ENCODE measurements at places on chromosomes 7 and 10.
A peak's percentile ranks its signal among the peaks of the same experiment; 100 is the strongest.

DNA sequence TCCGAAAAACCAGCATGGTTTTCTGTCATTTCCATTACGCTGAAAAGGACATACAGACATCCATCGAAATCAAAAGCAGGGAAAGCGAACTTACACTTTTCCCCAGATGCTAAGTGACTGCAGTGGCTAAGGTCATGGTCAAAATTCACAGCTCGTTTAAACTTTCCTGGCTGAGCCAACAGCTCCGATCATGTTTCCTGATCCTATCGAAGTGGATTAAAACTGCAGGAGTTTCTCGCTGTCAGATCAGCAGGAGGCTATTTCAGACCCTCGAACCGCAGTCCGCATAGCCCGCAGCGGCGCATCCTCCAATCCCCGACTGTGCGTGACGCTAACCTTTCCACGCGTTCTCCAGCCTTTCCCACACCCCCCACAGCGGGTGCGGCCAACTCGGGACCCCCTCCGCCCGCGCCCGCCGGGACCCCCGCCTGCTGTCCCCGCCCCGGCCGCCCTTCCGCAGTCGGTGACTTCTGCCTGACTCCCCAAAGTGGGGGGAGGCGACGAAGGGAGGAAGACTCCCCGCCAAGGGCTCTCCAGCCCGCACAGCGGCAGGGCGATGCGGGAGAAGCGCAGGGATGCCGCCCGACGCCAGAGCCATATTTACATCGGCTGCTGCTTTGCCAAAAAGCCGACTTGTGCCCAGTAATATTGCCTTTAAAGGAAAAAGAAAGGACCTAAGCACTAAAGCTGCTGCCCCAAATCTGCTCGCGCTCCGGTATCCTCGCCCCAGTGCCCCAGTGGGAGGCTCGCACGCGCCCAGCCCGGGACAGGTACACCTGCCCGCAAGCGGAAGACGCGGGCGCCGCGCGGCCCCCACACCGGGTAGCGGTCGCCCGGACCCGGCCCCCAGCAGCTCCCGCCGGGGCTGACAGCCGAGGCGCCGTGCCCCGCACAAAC is 1.2 kb downstream of the PIP4K2A start:
- peak; percentile 66 for DNase-seq

DNA sequence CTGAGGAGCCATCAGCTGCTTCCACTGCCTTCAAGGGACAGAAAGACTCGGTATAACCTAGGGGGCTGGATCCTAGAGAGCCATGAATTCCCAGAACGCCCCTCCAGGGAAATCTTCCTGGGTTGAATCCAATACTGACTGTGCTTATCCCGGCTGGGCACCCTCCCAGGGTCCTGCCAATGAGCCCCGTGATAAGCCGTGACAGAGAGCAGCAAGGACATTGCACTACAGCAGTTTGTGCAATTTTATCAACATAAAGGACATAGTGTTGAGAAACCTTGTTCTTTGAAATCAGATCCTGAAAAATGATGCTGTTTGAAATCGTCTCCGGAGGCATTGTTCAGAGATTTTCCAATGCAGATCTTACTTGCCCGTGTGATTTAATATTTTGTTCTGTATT is 18.8 kb downstream of the AKR1B1 start:
- no peak for DNase-seq

DNA sequence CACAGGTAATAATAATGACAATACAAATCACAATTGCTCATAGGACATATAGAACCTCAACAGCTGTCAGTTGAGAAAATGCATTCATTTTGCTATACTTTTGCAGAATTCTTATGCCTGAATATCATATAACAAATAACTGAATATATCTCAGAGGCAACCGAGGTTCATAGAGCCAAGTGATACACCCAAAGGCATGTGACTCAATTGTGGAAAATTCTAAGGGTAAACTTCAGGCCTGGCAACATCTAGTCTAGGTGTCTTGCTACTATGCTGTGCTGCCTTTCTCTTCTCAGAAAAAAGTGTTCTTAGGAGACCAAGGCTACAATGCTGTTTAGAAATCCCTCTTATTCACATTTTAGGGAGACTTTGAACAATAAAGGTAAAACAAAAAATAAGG is 270.7 kb downstream of the BAMBI start:
- DNase-seq = no peak

GRCh38 chr7:150413640-150414081 is 34.5 kb downstream of the ZNF775 start:
- DNase-seq = no peak

Data from aorta (tissue), 5 donors.